ENCODE measurements at places on chromosomes 12 and 14.

DNA sequence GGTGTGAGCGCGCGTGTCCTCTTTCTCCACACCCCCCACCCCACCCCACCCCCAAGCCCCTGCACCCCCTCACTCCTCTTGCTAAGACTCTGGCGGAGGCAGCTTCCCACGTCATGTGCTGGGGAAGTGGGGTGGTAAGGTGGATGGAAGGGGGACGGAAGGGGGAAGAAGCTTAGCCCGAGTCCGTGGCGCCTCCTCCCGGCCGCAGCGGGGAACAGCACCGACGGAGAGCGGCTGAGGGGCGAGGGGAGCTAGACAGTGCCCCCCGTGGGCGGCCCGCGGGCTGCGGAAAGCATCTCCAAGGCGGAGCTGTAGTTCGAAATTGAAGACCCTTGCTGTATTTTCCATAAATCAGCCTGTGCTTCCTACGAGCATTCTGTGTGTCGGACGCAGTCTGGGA, 588 bp upstream of the GRIN2B start:
- peak; percentile 87 for DNase-seq

- DNase-seq, result no peak
Measured at GRCh38 chr12:54128416-54128815, 60.4 kb downstream of the SMUG1 start.

DNA sequence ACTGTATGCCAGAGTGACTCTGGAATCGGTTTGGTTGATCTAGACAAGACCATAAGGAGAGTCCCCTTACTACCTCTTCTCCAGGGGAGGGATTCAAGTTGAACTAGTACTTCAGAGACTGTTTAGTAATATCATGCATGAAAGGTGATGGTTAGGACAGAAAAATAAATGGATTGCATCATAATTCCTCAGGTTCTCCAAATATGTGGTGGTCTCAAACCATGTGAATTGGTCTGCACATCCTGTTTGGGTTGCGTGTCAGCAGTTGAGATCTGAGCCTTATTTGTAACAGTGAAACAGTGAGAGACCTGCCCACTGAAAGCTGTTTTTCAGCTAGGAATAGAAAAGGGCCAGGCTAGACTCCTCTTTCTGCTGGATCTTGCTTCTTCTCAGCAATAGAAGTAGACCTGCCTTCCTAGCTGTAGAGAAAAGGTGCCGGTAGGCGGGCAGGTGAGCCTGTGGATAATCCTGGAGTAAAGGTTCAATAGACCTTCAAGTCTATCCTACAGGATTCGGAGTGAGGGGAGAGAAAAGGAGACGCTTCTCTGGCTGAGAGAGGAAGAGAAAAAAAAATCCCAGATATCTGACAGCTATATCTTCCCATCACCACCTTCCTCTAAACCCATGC, 258.5 kb upstream of the E2F7 start:
- DNase-seq, result no peak

- no peak for DNase-seq
Measured at GRCh38 chr12:121975021-121975420, 46.7 kb upstream of the BCL7A start.

- no peak for DNase-seq
Measured at GRCh38 chr14:29627137-29627536, 300.5 kb downstream of the PRKD1 start.

GRCh38 chr14:67875175-67876006, 55.8 kb downstream of the RAD51B start:
- DNase-seq, result no peak

GRCh38 chr12:53007343-53007742, 1.1 kb downstream of the EIF4B start:
- no peak for DNase-seq

DNA sequence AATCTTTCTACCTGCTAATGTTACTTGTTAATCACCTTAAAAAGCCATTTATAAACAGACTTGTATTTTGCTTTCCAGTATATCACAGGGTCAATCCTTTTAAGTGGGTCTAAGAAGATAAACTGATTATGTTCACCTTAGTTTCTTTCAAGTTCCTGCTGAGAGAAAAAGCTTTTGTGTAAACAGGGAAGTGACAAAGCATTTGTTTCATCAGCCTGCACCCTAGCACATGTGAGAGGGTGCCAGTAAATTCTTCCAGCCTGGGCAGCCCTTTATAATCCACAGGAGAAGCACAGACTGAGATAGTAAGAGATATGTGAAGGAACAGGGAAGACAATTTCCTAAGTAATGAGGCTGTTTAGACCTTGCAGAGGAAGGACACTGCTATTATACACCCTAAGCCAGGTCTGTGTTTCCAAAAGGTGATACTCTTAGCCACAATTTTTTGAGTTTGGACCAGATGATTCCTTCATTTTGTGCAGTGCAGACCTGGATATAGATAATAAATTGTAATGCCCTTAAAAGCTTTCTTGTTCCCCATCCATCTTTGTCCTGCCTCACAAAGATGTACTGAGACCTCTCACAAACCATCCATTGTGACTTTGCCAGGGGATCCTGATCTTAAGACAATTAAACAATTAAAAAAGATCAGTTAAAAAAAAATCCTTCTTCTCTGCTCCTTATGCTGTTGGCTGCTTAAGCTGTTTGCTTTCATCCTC, 150.7 kb downstream of the KTN1 start:
- no peak for DNase-seq

DNA sequence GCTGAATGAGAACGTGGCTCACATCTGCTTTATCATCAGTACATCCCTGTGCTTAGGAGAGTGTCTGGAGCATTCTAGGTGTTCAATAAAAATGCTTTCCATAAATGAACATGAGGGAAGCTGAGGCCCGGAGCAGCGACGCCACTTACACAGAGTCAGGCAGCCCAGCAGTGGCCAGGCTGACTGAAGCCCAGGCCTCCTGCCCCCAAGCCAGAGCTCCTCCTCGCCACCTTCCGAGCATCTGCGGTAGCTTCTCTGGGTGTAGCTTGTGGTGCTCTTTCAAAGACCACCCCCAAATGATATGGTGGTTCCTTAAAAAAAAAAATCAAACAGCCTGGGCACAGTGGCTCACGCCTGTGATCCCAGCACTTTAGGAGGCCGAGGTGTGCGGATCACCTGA, 88.8 kb downstream of the FBXL14 start:
- DNase-seq, result peak; percentile 36

DNA sequence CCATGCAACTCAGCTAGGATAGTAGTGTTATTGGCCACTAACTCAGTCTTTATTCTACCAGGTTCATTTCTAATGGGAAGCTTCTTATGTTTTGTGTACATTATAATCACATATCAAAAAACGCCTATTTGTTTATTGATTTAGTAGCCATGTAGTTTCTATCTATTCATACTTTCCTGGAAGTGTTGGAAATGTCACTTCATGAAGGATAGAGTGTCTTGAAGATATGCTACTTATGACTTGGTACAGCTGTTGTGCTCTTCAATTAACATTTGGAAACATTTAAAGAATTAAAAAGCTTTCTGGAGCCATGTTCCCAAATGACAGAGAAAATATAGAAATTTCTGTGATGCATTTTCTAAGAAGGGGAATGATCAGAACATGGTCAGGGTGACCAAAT, 307.5 kb downstream of the ETNK1 start:
- DNase-seq, result no peak

Data from H9 (cell line).